AG20443 (cell line): ENCODE measurements at places on chromosomes 3 and 15.

DNA sequence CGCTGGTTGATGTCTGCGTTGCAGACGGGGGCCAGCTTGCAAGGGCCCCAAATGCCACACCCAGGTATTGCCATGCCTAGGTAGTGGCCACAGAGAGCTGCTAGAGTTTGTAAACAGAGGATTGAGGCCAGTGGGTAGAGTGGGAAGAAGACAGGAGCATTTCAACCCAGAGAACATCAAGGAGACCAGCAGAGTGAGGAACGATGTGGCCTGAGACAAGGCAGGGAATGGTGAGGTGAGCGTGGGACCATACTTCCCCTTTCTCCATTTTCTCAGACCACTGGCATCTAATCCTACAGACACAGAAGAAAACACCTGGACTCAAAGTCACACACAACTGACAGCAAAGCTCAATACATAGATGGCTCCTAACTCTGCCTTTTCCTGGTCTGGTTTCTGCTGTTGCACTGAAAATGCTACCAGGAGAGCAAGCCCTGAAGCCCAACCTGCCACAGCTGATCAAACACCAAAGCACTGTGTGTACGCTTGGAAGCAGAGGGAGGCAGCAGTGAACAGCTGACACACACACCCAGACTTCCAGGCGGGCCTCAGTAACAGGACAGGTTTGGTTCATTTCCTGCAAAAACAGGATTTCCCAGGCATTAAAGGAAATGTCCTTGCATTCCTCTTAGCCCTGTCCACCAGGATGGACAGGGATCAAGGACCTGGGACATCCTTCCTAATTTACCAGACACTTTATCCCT, 1.6 kb downstream of the FAM174B start:
- peak; percentile 41 for DNase-seq

- DNase-seq = no peak
These were observed 602.8 kb downstream of the FOXP1 start for GRCh38 chr3:70980646-70981170.

- DNase-seq = no peak
These were observed 6.0 kb downstream of the IL1RAP start for GRCh38 chr3:190519886-190520285.

GRCh38 chr3:123351501-123351900, 97.4 kb downstream of the ADCY5 start:
- no peak for DNase-seq

GRCh38 chr15:71060983-71061382, 54.3 kb upstream of the THSD4 start:
- DNase-seq = no peak

DNA sequence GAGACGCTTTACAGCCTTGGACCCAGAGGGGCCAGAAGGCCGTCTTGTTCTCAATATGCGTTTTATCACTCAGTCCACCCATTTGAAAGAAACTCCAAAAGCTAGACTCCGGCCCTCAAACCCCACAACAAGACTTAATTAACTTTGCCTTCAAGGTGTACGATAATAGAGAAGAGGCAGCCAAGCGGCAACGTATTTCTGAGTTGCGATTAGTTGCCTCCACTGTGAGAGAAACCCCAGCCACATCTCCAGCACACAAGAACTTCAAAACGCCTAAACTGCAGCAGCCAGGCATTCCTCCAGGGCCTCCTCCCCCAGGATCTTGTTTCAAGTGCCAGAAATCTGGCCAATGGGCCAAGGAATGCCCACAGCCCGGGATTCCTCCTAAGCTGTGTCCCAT, 17.4 kb upstream of the INO80 start:
- DNase-seq = no peak
